ENCODE measurements at places on chromosomes 5 and 9.

DNA sequence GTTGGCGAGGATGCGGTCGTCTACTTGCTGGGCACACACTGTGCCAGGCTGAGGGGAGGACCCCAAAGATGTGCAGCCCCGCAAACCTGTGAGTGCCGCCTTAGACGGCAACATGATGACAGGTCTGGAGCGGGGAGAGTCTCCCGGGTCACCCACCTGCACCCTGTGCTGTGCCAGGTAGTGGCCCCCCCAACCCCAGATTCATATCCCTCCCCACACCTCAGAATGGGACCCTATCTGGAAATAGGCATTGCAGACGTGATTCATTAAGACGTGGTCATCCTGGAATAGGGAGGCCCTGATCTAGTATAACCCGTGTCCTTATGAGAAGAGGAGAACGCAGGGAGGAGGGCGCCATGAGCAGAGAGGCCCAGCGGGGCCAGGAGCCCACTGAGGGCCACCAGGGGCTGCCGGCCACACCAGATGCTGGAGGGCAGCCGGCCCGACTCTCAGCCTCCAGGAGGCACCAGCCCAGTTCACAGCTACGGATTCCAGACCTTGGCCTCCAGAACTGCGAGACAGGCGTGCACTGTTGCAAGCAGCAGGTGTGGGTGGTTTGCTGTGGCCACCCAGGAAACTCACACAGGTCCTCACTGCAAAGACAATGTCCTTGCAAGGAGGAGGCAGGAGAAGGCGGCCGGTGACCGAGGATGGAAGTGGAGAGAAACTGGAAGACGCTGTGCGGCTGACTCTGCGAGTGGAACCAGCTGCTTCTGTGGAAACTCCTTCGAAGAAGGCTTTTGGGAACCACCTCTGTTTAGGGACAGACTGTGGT, 131.9 kb upstream of the LPCAT1 start:
- no peak for DNase-seq

DNA sequence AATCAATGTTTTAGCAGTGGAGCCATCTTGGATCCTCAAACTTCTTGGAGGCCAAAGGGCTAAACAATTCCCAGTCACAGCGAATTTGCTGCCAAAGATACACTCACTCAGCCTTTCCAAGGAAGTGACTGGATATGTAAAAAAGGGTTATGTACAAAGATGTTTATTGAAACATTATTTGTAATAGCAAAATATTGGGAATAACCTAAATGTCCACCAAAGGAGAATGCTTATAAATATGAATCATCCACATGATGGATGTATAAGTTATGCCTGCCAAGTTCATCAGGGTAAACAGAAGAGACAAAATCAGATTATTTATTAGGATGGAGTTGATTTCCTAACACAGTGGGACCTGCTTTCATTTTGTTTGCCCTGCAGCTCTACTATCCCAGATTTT, 145.2 kb upstream of the ABCA1 start:
- no peak for DNase-seq

GRCh38 chr5:5313101-5313635, 109.3 kb upstream of the ICE1 start:
- no peak for DNase-seq

DNA sequence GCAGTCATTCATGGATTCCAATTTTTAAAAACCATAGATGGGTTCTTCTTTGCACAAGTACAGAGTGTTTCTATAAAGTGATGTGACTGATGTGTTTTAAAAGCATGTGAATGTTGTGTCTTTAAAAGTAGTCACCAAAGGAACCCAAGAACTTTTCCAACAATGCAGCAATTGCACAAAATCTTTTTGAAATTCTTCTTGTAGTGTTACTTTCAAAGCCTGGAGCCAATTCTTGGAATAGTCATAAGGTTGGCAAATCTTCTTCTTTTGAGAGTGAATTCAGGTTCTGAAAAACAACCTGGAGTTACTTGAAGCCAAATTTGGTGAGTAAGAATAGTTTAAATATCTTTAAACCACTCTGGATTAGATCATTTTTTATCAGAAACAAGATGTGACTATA, 10.5 kb downstream of the GRAMD2B start:
- DNase-seq: no peak

GRCh38 chr9:35686222-35687203, 3.2 kb downstream of the TPM2 start:
- no peak for DNase-seq

DNA sequence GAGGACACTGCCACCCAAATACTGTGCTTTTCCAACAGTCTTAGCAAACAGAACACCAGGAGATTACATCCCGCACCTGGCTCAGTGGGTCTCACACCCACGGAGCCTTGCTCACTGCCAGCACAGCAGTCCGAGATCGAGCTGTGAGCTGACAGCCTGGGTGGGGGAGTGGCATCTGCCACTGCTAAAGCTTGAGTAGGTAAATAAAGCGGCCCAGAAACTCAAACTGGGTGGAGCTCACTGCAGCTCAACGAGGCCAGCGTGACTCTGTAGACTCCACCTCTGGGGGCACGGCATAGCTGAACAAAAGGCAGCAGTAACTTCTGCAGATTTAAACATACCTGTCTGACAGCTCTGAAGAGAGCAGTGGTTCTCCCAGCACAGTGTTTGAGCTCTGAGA, 28.8 kb downstream of the EPB41L4A start:
- no peak for DNase-seq

DNA sequence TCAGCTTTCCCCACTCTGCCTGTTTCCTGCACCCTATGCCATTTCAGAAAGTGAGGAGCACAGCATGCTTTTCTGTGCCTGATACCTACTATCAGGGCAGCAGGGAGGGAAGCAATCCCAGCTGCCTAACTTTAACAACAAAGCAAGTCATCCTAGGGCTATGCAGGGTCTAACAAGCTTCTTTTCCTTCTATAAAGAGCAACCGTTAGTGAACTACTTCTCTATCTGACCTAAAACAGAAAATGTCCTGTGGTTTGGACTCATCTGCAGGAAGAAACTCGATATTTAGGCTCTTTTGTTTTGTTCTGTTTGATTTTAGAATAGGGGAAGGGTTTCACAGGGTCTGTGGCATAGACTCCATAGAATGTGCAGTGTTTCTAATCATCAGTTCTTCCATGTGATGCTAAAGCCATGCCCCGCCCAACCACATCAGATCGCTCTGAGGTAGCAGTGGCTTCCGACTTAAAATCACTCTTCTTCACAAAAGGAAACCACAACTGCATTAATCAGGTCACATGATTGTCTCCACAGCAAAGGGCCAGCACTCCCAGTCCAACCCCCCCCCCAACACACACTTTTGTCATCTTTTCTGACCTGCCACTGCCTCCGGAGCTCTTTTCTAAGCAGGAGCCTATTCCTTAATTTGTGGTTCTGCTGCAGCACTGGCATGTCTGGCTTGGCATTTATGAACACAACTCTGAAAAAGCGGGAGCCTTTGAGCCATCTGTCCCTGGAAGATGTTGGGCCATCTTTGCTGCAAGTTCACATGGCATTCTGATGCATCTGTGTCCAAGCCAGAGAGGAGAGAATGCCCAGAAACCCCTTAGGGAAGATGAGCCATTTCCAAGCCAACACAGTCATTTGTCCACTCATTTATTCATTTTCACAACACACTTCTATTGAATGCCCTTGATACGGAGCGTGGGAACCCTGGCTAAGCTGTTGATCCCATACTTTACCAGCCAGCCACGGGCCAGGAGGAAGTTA, 71.6 kb downstream of the CFAP90 start:
- no peak for DNase-seq

GRCh38 chr9:89815061-89815902, 210.5 kb downstream of the GADD45G start:
- DNase-seq: no peak

GRCh38 chr5:42400474-42400873, 22.8 kb upstream of the GHR start:
- DNase-seq: no peak

DNA sequence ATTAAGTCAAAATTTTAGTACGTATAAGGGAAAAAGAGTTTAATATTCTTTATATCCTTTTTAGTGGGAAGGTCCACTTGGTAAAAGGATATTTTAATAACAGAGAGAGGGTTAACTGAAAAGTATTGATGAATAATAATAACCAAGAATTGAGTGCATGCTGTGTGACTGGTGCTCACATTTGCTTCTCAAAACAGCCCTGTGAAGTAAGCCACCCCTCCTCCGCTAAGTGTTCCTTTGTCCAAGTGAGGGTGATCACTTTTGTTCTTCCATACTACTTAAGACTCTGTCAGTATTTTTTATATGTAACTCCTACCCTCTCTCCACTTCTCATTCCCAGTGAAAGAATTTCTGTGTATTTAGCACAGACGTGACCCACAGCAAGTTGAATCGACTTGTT, 51.5 kb downstream of the SLC44A1 start:
- no peak for DNase-seq

DNA sequence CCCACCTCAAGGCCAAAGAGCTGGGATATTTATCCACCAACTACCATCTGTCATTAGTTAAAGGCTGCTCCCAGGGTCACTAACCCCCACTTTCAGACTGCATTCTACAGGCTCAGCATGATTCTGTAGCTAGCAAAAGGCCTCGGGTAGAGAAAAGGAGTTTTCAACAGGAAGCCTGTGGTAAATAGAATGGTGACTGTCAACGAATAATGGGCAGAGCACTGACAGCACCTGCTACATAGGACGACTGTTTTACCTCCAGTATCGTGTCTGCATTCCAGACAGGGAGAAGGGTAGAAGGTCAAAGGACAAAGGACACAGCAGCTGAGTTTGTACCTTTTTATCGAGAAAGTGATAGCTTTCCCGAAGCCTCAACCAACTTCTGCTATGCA, 20.3 kb downstream of the MFAP3 start:
- no peak for DNase-seq

GRCh38 chr9:93683331-93684134, 107.1 kb downstream of the PHF2 start:
- no peak for DNase-seq

- no peak for DNase-seq
Measured at GRCh38 chr9:34365282-34365681, 11.4 kb downstream of the MYORG start.

DNA sequence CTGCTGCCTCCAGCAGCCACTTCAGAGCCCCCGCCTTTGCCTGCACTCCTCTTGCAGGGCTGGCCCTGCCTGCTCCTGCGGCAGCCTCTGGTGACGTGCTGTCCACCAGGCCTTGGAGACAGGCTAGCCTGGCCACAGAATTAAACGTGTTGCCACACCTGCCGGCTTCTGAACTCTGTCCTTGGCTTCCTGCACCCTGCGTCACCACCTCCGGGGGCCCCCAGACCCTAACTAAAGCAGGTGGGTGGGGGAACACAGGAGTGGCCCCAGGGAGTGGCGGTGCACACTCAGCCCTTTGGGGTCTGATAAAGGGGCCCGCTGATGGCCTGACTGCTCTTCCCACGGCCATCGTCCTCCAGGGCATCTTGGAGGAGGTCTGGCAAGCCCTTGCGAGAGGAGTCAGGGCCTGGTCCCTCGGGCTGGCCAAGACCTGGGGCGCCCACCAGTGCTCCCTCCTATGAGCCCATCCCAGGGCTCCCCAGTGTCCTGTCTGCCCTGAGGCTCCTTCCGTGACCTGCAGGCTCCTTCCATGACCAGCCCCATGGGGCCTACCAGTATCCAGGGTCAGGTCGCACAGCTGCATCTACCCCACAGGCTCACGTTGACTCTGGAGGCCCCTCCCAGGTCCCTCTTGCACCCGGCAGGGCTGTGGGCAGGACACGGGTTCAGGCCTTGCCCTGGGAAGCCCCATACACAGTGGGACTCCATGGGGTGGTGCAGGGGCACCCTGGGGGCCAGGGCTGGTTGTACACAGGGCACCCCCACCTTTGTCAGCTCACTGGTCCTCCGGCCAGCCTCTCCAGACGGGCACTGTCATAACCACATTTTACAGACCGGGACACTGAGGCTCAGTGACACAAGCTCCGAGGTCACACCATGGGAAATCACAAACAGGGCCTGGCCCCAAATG, 1.0 kb upstream of the MAMDC4 start:
- no peak for DNase-seq

GRCh38 chr5:31193116-31193515, 370 bp upstream of the CDH6 start:
- DNase-seq: no peak

GRCh38 chr5:77425998-77426659, 66.0 kb downstream of the WDR41 start:
- DNase-seq: no peak

- no peak for DNase-seq
Measured at GRCh38 chr5:109028608-109029299, 281.1 kb downstream of the FER start.

GRCh38 chr5:34930870-34931269, 1.5 kb downstream of the DNAJC21 start:
- DNase-seq: no peak

- no peak for DNase-seq
Measured at GRCh38 chr9:27033815-27034403, 28.4 kb upstream of the LRRC19 start.

- DNase-seq: no peak
Measured at GRCh38 chr5:156942064-156942463, 21.0 kb downstream of the TIMD4 start.

GRCh38 chr5:180112181-180112861, 40.8 kb upstream of the RNF130 start:
- DNase-seq: no peak

DNA sequence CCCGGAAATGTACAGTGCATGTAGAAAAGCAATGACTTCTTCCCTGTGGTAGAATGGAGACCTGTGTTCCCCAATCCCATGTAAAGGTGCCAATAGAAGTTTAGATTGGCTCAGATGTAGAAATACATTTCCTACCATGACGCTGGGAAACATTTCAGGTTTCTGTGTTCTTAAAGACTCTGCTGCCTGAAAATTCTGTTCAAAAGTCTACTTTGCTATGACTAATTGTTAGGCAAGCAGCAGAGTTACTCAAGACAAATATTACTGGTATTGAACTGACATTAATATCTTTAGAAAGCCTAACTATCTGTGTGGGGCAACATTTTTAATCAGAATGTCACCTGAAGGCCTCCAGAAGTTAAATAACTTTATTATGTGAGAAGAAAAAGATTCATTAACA, 75.5 kb upstream of the ELL2 start:
- DNase-seq: no peak

GRCh38 chr9:128689293-128689774, 312 bp downstream of the SET start:
- DNase-seq: no peak

DNA sequence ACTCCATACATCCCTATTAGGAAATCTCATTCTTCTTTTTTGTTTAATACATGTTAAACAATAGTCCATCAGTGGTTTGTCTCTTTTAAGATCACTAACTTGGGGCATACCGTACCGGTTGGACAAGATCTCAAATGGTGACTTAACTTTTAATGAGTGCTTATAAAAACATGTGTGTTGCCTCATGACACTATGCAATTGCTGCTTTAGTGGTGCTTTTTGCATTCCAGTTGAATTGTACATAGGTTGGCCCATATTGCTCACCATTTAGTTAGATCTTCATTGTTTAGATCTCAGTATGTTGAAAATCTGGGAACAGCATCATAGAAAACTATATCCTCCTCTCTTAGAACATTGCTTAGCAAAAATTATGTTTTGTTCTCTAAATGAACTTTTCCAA, 17.8 kb downstream of the C9orf85 start:
- no peak for DNase-seq
